ENCODE measurements at places on chromosomes 4 and X.

DNA sequence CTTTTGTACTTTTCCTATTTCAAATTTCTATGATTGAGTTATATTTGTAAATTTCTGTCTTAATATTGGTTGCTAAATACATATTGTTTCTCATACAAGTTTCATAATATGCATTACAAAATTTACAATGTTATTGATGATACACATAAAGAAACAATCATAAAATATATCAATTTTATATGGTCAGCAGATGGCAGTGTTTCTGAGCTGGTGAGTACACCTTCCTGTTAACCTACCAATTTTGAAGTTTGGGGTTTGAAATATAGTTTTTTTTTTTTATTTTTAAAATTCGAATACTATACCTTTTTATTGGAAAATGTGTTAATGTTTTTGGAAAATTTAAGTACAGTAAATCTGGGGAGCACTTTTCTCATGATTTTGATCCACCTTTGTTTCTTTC is 1953.1 kb upstream of the ADGRL3 start:
- peak; percentile 38 for DNase-seq

DNA sequence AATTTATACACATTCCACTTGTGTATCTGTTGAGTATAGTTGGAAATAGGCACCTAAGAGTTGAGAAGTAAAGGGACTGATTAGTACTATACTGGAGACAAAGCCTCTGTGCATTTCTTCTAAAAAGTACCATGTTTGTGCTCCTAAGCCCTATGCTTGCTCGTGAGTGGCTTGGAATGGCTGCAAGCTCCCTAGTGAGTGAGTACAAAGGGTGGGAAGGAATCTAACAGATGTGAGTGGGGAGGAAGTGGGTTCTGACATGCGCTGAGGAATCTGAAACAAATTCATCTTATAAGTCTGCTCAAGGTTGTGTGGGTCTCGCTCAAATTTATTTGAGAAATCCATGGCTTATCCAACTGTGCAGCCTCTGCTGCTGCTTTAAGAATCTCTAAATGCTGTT is 13.3 kb downstream of the SPCS3 start:
- no peak for DNase-seq

GRCh38 chr4:94544811-94545210 is 93.1 kb downstream of the PDLIM5 start:
- DNase-seq = peak; percentile 78

DNA sequence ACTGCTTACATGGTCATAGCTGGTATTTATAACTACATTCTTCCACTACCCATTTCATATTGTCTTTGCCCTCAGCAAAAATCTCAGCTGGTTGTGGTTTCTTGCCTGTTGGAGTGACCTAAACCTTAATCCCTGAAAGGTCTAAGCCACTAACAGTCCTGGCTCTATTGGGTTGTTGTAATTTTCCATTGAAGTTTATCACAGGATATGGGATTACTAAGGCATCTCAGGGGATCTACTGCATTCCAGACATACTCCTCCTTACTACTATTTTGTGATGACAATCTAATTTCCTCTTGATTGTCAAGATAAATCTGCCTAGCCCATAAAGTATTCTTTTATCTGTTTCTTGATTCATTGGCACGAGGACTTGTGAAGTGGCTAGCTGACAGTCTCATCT is 6.2 kb upstream of the OSTC start:
- peak; percentile 71 for DNase-seq

GRCh38 chr4:81449015-81449414 is 22.7 kb downstream of the RASGEF1B start:
- DNase-seq = no peak

- peak; percentile 9 for DNase-seq
Measured at GRCh38 chr4:183012879-183013729, 86.0 kb upstream of the WWC2 start.

GRCh38 chr4:96354036-96354712 is 514.3 kb downstream of the PDHA2 start:
- DNase-seq = no peak

Measured in ELR (cell line).